Left hindlimb (tissue), 1 donor: ENCODE measurements at places on chromosomes 2 and 18.

- peak; percentile 61 for DNase-seq
Observed at GRCh38 chr2:96146153-96146880, 1.1 kb upstream of the DUSP2 start.

DNA sequence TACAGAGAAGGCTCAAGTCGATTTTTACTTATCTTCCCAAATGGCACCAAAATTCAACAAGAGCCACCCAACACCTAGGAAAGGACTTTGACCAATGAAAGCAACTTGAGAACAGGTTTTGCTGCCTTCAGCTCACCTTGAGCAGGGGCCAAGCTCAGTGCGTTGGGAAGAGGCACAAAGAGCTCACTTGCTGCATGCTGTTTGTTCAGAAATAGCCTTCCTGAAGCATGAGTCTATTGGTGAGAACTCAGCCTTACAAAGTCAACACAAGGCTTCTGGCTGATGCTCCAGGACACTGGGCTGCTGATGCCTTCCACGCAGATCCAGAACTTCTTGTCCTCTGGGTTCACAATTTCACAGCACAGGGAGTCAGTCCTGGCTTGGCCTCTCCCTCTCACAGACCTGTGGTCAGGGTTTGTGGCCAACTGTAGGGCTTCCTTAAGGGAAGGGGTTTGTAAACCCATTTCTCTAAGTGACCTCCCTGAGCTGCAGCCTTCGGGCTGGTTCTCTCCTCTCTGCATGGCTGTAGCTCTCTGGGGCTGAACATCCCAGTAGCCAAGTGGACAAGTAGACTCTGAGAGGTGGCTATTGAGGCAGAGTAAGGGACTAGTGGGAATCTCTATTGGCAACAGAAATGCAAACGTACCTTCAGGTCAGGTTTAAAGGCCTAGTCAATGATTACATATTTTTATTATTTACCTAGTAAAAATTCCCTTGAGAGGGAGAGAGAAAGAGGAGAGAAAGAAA, 124.7 kb upstream of the GATA6 start:
- DNase-seq, result no peak

- DNase-seq, result no peak
Observed at GRCh38 chr2:67462738-67463496, 65.8 kb downstream of the ETAA1 start.

GRCh38 chr18:48321536-48321935, 87.6 kb downstream of the ZBTB7C start:
- no peak for DNase-seq

DNA sequence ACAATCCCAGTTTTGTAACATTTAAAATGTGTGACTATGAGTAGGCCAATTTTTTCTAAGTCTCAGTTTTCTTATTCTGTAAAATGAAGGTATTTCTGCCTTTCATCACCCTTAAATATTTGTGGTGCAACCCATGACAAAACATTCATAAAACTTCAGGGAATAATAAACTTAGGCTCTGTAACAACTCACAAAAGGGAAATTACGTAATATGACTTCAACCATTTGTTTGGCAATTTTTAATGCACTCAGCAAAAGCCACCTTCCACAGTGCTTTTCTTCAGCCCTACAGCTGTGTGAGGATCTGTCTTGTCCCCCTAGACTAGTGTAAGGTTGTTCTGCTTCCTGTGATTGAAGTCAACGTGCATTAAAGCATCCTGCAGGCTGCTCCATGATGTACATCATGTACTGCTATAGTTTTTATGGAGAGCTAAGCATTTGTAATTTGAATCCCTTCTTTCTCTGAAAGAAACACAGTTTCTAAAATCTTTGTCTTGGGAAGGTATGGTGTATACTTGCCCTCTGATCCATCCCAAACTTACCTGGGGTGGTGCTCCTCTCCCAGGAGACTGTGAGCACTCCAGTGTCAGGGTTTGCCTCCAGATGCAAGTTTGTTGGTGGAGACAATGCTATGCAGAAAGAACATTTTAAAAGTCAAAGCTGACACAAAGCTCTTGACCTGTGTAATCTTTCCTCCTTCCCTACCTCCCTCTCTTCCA, 39.1 kb downstream of the FN1 start:
- DNase-seq, result no peak

- no peak for DNase-seq
Observed at GRCh38 chr2:216029416-216030129, 16.2 kb upstream of the MREG start.

DNA sequence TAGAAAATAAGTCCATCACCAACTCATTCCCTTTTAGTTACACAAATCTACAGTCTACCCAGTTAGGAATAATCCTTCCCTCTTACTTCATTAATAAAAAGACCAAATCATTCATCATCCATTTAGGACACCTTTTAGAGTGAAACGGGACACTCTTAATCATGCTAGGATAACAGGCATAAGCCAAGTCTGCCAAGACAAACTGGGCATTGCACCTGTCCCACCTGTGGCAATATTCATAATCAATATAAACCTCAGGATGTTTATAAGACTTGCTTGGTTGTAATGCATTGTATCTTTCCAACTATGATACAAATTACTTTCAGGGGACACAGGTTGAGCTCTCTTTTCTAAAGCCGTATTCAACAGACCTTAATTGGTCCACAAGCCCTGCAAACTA, 82.7 kb upstream of the SH3BP4 start:
- no peak for DNase-seq

DNA sequence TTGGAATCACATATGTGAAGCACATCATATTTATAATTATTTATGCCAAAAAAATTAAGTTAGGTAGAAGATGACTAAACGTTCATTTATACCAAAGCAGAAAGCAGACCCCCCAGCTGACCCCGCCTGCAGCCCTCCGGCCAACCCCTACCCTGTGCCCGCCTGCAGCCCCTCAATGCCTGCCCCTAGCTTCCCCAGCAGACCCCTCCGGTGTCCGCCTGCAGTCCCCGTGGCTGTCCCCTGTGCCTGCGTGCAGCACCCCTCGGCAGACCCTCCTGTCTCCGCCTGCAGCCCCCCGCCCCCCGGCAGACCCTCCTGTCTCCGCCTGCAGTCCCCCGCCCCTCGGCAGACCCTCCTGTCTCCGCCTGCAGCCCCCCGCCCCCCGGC, 136.2 kb downstream of the NFATC1 start:
- no peak for DNase-seq
